ENCODE measurements at places on chromosomes 3 and 15.
A peak's percentile ranks its signal among the peaks of the same experiment; 100 is the strongest.

DNA sequence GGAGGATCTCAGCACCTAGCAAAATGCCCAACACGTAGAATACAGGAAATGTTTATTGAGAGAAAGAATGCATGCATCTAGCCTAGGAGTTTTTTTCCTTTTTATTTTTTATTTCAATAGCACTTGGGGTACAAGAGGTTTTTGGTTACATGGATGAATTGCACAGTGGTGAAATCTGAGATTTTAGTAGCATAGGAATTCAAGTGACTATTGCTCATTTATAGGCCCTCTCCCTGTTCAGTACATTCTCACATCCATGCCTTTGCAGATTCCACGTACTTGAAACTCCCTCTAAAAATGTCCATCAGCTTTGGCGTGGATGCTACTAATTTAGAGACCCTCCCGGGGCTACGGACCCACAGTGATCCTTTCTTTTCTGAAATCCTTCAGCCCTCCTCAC is 61.7 kb upstream of the PIAS1 start:
- DNase-seq: no peak

- DNase-seq: no peak
Measured at GRCh38 chr3:13064964-13065363, 8.3 kb downstream of the IQSEC1 start.

DNA sequence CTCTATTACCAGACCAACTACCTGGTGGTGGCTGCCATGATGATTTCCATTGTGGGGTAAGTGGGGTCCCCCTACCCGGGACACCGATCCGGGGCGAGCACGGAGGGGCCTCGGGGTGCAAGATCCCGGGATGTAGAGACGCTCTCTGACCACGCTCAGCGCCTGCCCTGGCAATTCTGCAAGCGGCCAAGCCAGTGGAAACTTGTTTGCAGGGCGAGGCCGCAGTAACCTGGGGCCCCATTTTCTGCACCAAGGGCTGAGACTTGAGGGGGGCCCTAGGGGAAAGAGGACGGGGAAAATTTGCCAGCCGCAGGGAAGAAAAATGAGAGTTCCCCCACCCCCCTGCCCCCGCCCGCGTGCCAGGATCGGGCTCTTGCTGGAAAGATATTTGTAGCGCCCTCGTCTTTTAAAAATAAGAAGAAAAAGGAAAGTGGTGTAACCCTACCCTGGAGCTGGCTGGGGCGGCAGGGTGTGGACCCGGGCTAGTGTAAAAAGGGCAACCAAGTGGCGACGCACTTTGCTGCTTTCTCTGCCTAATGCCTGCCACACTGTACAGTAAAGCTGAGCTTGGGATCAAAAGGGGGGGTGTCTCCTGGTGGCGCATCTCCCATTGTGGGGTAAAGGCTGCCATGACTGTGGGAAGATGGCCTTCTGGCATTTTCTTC is 563 bp downstream of the ARL6IP5 start:
- peak; percentile 27 for DNase-seq

GRCh38 chr3:182912474-182912873 is 67.9 kb downstream of the DCUN1D1 start:
- no peak for DNase-seq

DNA sequence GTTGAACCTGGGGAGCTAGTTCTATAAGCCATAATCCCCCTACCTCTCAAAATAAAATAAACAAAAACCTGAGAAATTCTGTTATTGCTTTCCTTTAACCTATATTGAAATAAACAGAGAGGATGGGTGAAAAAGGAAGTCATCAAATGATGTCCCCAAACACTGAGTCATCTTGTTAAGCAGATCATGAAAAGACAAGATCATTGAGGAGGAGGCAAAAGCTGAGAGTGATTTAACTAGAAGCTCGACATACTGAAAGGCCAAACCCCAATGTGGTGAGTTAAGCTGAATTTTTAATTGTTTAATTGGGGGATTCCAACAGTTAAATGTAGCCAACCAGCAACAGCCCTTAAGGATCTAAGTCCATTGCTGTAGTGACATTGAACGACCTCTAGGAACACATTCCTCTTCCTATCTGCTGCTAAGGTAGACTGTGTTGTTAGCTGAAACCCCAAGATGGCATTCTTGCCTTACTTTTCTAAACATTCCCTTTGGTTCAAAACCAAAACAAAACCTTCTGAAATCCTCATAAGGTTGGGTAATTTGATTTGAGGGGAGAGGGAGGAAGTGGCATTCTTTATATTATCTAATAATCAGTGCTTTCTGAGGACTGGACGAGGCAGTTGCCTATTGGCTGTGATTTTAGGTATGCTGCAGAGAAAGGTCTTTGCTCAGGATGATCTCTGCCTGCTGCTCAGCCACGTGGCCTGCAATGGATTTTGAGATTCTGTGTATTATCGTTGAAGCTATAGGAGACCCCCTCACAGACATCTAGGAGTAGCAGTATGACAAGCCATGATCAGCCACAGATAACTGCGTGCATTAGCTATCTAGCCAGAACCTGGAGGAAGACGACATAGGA is 62.7 kb upstream of the BNIP2 start:
- no peak for DNase-seq

DNA sequence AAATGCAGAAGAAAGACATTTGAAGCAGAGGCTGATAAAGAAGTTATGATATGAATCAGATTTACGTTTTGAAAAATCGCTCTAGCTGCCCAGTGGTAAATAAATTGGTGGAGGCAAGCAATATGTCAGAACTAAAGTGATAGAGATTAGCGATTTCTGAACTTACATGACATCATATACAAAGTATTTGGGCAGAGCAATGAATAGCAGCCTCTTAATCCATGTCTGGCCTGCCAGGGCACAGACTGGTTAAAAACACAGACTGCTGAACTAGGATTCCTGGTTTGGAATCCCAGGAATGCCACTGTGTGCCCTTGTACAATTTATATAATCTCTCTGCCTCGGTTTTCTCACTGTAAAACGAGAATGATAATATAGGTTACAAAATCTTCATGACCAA is 243.1 kb upstream of the SETMAR start:
- no peak for DNase-seq

DNA sequence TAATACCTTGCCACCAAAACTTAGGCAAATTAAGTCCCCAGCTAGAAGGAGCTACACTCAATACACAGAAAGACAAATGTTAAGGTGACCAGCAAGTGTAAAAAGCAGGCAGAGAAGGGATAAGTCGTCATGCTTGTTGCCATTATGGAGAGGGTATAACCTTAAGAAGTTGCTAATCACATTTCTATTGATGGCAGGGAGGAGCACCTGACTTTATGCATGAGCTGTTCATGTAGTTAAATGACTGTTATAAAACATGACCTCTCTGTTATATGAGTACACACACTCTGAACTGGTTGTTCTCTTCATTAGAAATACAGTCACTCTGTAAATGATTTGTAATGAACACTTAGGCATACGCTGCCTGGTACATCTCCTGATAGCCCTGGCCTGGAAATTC is 6.6 kb upstream of the CCNL1 start:
- no peak for DNase-seq

GRCh38 chr3:2597615-2598014 is 498.9 kb downstream of the CNTN4 start:
- DNase-seq: no peak

DNA sequence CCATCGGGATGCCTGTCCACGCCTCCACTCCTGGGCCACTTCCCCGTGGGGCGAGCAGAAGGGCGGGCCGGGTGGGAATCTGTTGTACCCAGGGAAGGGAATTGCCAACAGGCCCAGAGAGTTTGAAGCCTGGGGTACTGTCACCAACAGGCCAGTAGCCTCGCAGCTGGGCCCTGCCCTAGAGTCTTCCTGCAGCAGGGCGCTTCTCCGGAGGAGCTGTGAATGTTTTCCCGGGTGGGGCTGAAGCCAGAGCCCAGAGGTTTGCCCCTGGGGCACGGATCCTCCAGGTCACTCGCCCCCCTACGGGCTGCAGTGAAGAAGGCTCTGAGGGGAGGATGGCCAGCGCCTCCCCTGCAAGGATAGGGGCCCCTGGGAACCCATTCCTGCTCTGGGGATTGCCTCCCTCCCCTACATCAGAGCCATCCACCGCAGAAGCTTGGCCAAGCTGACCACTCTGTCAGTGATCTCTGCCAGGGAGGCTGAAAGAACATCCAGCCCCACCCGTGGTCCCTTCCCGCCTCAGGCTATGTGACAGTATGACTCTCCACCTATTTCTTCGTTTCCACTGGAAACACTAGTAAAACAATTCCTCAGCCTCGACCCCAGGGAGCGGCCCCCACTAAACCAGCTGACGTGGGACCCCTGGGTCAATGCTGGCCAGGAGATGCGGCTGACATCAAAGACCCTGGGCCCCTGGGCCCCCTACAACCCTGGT is 16.8 kb downstream of the CIDEC start:
- DNase-seq: no peak

DNA sequence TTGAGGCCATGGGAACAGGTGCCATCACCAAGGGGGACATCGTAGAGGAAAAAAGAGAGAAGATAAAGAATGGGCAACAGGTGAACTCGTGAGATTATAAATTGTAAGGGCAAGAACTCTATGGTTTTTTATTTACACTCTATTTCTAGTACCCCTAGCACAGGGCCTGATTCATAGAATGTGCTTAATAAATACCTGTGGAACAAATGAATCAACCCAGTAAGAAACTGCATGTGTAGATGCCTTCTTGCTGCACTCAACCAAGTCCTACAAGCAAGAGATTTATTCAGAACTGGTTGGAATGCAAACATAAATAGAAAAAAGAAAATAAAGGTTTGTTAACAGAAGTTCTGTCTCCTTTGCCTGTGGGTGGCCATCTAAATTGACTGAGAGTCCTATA is 18.7 kb upstream of the KPNA1 start:
- no peak for DNase-seq

- no peak for DNase-seq
Measured at GRCh38 chr15:101207867-101208288, 44.0 kb downstream of the CHSY1 start.

DNA sequence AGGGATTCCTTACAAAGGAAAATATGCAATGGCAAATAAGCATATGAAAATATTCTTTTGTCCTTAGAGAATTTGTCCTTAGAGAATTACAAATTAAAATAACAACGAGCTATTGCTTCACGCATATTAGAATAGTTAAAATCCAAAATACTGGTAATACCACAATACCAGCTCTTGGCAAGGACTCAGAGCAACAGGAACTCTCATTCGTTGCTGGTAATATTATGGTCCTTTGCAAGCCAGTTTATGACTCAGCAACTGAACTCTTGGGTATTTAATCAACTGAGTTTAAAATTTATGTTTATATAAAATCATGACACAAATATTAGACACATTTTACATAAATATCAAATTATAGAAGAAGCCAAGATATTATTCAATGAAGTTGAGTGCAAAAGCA is 1730.4 kb downstream of the SI start:
- DNase-seq: no peak

DNA sequence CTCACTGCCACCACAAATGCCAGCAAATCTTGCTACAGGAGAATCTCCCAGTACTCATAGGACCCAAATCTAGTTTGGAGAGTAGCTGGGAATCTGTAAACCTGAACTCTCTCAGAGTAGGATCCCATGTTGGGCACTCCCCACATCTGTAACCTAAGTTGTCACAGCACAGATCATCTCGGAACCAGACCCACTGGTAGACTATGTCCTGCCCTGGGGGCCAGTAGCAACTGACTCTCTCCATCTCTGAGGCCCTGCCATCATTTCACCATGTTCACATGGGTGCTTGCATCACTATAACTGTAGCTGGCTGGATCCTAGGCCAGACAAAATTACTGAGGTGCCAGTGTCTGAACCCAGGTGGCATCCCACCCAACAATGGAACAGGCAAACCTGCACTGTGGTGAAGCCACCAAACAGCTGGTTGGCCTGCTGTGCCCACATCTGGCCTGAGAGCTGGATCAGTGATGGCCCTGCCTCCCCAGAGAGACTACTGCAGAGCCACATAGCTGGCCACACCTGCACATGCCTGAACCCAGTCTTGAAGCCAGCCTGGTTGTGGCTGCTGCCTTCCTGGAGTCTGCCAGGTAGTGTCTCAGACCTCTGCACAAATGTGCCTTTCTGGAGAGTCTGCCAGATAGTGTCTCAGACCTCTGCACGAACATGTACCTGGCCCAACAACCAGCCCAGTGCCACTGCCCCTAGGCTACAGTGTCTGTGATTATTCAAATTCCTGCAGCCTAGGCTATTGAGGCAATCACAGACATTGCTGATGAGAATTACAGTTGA is 82.0 kb downstream of the ISL2 start:
- no peak for DNase-seq

GRCh38 chr15:31021067-31021665 is 29.7 kb upstream of the MTMR10 start:
- DNase-seq: no peak

Data from stimulated activated CD4-positive, alpha-beta T cell treated with anti-CD3 and anti-CD28 coated beads, Interleukin-4, amount 100 ng/mL, for 24 hours (primary cell).